ENCODE measurements at places on chromosomes 12 and 14.

DNA sequence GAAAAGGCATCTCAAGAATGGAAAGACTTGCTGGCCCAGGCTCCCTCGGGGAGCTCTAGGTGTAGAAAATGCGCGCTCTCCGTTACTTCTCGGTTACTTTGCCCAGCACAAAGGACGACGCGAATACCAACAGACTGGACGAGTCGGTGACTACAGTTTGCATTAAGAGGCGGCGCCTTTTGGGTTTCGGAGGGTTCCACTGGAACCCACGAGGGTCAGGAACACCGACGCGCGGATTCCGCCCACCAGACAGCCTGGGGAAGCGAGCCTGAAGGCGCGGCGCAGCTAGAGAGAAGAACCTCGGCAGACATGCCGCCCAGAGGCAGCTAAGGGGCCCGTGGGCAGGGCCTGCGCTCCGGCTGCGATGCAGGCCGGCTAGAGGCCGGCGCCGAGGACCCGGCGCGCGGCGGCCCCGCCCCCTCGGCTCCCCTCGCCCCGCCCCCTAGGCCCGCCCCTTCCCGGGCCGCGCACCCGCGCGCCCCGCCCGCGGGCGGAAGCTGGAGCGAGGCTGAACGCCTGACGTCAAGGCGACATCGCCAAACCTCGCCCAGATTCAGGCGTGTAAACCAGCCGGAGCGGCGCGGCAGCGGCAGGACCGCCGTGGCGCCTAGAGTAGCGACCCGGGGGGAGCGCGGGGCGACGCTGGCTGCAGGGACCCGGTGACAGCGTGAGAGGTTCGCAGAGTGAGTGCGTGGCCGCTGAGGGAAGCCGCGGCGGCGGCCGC, at the start of gene RAP1B:
Gene RAP1B (plus strand): TSS at position 530 of the 724 bp plus-strand sequence. CDS start 37,826 bp downstream, outside the sequence.
- DNase-seq, result peak; percentile 97

- DNase-seq, result no peak
Observed at GRCh38 chr12:52946797-52947547, 1.9 kb upstream of the KRT18 start.

- no peak for DNase-seq
Observed at GRCh38 chr12:38629064-38629463, 276.3 kb downstream of the CPNE8 start.

GRCh38 chr14:71693381-71693780, 238.8 kb upstream of the RGS6 start:
- DNase-seq, result no peak

DNA sequence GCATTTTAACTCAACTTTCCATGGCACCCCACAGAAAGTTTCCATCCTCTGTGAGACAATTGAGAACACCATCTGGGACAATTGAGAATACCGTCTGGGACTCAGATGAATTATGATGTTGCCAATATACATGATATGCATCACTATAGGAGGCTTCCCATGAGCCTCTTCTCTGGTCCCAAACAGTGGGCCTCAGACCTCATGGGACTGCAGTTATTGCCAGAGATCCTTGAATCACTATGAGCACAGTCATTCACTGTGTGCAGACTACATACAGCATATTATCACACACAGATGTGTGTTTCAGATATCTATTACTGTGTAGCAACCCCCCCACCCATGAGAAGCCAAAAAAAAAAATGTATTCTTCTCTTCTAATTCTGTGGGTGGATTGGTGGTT, 134.4 kb downstream of the GXYLT1 start:
- DNase-seq, result no peak
